ENCODE measurements at places on chromosomes 11 and 22.

GRCh38 chr11:7651700-7652099, 21.6 kb downstream of the CYB5R2 start:
- no peak overlapping the region for H3K4me3 ChIP-seq
- DNase-seq = no peak
- no peaks in the 10 kb centered on the region for H3K27me3 ChIP-seq
- no peaks in the 10 kb centered on the region for H3K36me3 ChIP-seq
- no peaks in the 10 kb centered on the region for H3K4me1 ChIP-seq

DNA sequence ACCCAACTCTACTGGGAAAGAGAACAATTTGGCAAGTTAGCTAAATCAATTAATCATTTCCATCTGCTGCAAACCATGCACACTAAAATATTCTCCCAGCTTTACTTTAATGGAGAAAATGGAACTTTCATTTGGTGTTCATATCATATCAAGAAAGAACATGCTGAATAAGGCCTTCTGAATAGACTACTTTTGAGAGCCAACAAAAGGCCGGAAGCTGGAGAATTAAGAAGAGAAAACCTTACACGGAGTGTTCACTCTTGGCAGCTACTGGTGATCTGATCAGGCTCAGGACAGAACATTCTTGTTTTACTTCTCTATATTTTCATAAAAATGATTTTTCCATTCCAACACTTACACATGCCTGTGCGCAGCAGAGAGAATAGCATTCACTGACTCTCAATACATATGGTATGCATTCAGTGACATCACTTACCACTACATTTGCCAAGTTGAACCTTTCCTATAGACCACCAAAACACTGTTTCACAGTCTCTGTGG, 165.3 kb downstream of the TTC28 start:
- no peaks in the 10 kb centered on the region for H3K27me3 ChIP-seq
- H3K4me1 ChIP-seq = no peaks in the 10 kb centered on the region
- H3K36me3 ChIP-seq = no peaks in the 10 kb centered on the region
- no peak overlapping the region for H3K27ac ChIP-seq
- peak; percentile 10 for DNase-seq

DNA sequence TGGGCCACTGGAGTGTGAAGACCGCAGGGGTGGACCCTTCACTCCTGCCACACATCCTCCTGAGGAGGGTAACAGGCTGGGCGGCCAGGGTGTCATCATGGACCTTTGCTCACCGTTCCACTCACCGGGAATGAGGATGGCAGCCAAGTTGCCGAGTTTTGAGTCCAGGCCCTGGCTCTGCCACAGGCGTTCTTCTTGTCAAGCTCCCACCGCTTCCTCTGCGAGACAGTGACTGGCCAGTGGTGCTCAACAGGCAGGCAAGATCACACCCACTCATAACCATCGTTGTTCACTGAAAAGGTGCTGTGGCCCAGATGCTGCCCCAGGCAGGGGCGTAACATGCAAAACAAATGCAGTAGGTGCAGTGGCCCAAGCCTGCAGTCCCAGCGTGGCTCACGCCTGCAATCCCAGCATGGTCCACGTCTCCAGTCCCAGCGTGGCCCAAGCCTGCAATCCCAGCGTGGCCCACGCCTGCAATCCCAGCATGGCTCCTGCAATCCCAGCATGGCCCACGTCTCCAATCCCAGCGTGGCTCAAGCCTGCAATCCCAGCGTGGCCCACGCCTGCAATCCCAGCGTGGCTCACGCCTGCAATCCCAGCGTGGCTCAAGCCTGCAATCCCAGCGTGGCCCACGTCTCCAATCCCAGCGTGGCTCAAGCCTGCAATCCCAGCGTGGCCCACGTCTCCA, 5.0 kb upstream of the PANX2 start:
- H3K36me3 ChIP-seq = no peaks in the 10 kb centered on the region
- H3K27me3 ChIP-seq = no peaks in the 10 kb centered on the region
- no peak overlapping the region for H3K4me3 ChIP-seq
- no peak overlapping the region for H3K27ac ChIP-seq

- no peaks in the 10 kb centered on the region for H3K36me3 ChIP-seq
- no peaks in the 10 kb centered on the region for H3K27me3 ChIP-seq
- H3K4me3 ChIP-seq = no peak overlapping the region
- no peak overlapping the region for H3K27ac ChIP-seq
- DNase-seq = no peak
- no peaks in the 10 kb centered on the region for H3K4me1 ChIP-seq
These were observed 623.8 kb upstream of the KIRREL3 start for GRCh38 chr11:127624306-127624856.

- no peaks in the 10 kb centered on the region for H3K4me1 ChIP-seq
- H3K4me3 ChIP-seq = no peak overlapping the region
- no peak for DNase-seq
- no peak overlapping the region for H3K27ac ChIP-seq
- H3K27me3 ChIP-seq = no peaks in the 10 kb centered on the region
These were observed 199.3 kb downstream of the TBC1D22A start for GRCh38 chr22:46961591-46962295.

DNA sequence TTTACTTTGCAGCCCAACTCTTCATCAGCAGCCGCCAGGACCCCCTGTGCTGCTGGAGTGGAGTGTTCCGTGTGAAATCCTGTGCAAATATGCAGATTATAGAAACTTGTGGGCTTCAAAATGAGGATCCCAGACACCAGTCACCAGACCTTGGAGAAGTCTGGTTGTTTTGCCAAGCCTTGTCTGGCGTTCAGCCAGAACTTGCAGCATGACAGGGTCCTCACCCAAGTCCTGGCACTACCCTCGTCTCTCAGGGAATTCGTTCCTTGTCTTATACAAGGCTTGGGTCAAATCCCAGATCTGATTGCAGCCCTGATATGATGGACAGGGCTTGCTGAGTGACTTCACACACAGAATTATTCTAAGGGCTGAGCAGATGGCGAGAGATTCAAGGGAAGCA, 18.9 kb downstream of the SHISAL1 start:
- H3K27me3 ChIP-seq = no peaks in the 10 kb centered on the region
- no peaks in the 10 kb centered on the region for H3K4me1 ChIP-seq
- DNase-seq = no peak

DNA sequence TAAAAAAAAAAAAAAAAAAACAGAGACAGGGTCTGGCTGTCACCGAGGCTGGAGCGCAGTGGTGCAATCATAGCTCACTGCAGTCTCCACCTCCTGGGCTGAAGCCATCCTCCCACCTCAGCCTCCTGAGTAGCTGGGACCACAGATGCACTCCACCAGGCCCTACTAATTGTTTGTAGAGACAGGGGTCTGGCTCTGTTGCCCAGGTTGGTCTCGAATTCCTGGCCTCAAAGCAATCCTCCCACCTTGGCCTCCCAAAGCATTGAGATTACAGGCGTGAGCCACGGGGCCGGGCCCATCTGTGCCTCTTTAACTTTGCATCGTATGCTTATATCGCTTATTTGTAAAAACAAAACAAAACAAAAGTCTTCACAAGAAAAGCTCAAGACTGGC, 3.1 kb downstream of the CPT1A start:
- no peaks in the 10 kb centered on the region for H3K36me3 ChIP-seq
- no peaks in the 10 kb centered on the region for H3K27me3 ChIP-seq
- H3K27ac ChIP-seq = peak overlapping the region; percentile 95
- H3K4me3 ChIP-seq = peak overlapping the region; percentile 25
- DNase-seq = no peak
- H3K4me1 ChIP-seq = peaks cover 52% of the 10 kb centered on the region

- H3K36me3 ChIP-seq = no peaks in the 10 kb centered on the region
- H3K27ac ChIP-seq = no peak overlapping the region
- H3K27me3 ChIP-seq = no peaks in the 10 kb centered on the region
- H3K4me1 ChIP-seq = no peaks in the 10 kb centered on the region
- DNase-seq = no peak
- H3K4me3 ChIP-seq = no peak overlapping the region
These were observed 4.5 kb upstream of the EIF3F start for GRCh38 chr11:7982582-7983119.

GRCh38 chr11:32259641-32260081, 168.8 kb downstream of the RCN1 start:
- no peaks in the 10 kb centered on the region for H3K27me3 ChIP-seq
- H3K4me1 ChIP-seq = no peaks in the 10 kb centered on the region
- H3K4me3 ChIP-seq = no peak overlapping the region
- peak; percentile 18 for DNase-seq

- H3K27ac ChIP-seq = no peak within 1 kb of the TSS
- peaks cover 99% of the 10 kb centered on the region for H3K27me3 ChIP-seq
- no peaks in the 10 kb centered on the region for H3K36me3 ChIP-seq
These were observed at the start of gene PDE2A for GRCh38 chr11:72673943-72674828. TSS of gene PDE2A (minus strand) at chr11:72674422. CDS start at chr11:72674207, 215 bp downstream.

DNA sequence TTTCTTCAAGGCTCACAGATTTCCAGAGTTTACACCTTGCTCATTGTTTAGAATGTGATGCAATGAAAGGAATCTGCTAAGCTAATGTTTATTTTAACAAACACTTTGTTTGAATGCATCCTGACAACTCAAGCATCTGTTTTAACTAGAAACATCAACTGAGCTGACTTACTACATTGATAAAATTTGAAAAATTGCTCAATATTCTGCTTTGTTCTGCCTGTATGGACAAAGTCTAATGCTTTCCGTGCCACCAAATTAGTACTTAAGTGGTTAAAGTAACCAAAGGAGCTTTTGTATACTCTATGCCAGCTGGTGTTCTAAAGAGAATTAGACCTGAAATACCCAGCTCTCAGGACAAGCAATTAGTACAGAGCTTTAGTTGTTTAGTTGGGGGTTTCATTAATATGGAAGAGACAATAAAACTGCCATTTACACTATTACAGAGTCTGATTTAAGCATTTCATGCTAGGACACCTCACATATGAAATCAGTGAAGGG, 105.2 kb downstream of the MAML2 start:
- H3K4me1 ChIP-seq = peaks cover 24% of the 10 kb centered on the region
- no peaks in the 10 kb centered on the region for H3K27me3 ChIP-seq
- no peaks in the 10 kb centered on the region for H3K36me3 ChIP-seq
- DNase-seq = no peak

DNA sequence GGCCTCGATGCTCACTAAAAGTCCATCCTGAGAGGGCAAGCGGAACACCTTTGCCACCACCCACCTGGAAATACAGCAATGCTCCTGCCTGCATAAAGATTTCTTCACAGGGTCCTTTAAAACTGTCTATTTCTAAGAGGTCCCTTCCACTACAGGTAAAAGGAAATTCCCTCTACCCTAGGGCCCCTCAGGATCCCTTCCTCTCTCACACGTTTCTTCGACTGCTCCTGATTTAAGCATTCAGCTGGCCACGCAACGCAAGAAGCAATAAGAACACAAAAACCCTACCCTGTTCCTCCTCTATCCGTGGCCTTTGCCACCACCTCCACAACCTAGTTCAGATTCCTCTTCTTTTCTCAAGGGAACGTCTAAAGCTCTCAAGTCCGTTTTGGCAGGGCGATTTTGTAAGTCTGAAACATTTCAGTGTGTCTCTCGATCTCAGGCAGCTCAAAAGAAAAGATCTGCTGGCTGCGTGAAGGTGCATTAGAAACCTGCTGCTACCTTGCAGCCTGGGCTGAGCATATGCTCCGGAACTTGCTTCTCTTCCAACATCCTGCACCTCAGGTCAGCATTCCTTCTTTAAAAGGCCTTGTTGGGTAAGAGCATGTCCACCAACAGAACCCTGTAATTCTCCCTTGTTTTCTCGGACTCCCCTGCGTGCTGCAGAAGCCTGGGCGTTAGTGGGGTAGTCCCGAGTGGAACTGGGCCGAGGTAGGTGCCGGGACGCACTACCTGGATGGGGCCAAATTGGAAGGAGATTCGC, 1.6 kb downstream of the LGR4 start:
- DNase-seq = no peak
- peak overlapping the region; percentile 83 for H3K4me3 ChIP-seq
- no peaks in the 10 kb centered on the region for H3K36me3 ChIP-seq

DNA sequence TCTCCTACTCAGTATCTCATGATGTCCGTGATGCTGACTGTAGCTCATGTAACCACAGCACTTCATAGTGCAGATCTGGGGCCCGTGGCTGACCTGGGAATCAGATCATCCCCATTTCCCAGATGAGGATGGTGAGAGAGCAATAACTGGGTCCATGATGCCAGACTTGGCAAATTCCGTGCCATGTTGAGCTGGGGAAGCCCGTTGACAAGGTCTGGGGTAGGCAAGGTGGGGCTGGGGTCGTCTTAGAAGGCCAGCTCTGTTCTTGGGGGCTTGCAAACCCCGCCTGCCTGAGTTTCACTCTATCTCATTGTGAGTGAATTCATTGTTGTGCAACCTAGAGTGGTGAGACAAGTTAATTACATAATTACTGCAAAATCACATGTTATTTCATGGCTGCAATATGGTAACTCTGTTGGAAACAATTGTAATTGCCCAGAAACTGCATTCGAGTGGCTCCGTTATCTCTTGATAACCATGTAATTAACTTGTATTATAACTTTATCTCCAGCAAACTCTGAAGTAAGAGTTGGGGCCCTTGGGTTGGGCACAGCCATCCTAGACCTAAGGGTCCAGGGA, 41.7 kb downstream of the LMO1 start:
- no peaks in the 10 kb centered on the region for H3K36me3 ChIP-seq
- DNase-seq = no peak
- H3K27me3 ChIP-seq = peaks cover 4% of the 10 kb centered on the region
- H3K4me3 ChIP-seq = no peak overlapping the region
- H3K4me1 ChIP-seq = no peaks in the 10 kb centered on the region

DNA sequence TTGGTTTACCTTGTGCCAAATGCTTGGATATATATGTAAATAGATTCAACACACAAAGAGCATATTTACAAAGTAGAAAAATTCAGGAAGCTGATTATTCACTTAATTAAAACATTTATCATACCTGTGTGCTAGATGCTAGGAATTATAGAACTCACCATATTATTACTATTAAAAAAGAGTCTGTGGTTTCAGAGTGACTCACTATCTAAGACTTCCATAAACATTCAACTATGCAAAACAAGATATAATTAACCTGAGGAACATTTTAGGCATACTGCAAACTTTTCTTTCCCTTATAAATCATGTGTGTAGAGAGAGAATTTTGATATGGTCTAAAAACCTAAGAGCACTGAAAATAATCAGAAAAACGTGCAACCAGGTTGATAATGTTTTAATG, 27.3 kb downstream of the CTSC start:
- DNase-seq = no peak
- H3K4me3 ChIP-seq = no peak overlapping the region
- no peaks in the 10 kb centered on the region for H3K27me3 ChIP-seq
- H3K27ac ChIP-seq = no peak overlapping the region
- peaks cover 36% of the 10 kb centered on the region for H3K36me3 ChIP-seq

GRCh38 chr11:17699147-17700114, 19.9 kb upstream of the MYOD1 start:
- H3K27ac ChIP-seq = no peak overlapping the region
- H3K4me1 ChIP-seq = no peaks in the 10 kb centered on the region
- H3K36me3 ChIP-seq = no peaks in the 10 kb centered on the region
- H3K4me3 ChIP-seq = no peak overlapping the region
- H3K27me3 ChIP-seq = no peaks in the 10 kb centered on the region

GRCh38 chr11:113723787-113724186, 17.7 kb upstream of the TMPRSS5 start:
- H3K36me3 ChIP-seq = no peaks in the 10 kb centered on the region
- H3K27me3 ChIP-seq = no peaks in the 10 kb centered on the region
- H3K4me3 ChIP-seq = no peak overlapping the region
- H3K4me1 ChIP-seq = peaks cover 11% of the 10 kb centered on the region

DNA sequence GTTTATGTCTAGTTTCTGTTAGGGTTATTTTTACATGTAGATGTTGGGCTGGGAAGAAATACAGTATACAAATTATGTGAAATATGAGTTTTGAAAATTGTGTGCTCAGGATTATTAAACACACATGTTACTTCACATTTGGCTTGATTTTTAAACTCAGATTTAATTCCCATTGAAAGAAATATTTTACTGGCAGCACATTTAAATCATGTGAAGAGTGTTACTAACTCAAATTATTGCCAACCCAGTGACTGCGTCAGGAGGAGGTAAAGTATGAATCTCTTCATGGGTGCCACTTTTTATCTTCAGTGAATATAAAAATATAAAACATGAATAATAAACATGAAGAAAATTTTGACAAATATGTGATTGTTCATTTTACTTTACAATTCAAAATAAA, 457.5 kb upstream of the CCDC179 start:
- no peak for DNase-seq
- H3K27ac ChIP-seq = no peak overlapping the region
- H3K4me1 ChIP-seq = no peaks in the 10 kb centered on the region
- no peaks in the 10 kb centered on the region for H3K36me3 ChIP-seq
- H3K27me3 ChIP-seq = no peaks in the 10 kb centered on the region

All from tibial nerve (tissue), 4 donors.